Tibial nerve (tissue), 4 donors: ENCODE measurements at places on chromosomes 4 and X. TPM values are rescaled to one million over a fixed set of nuclear protein-coding genes. Genes with fewer than 3 reads are reported as not detected.

The TMPRSS11B gene
- total RNA-seq, result not detected

The NFKB1 gene
- 27.8 TPM for total RNA-seq

The PPEF1 gene
- not detected for total RNA-seq

The HHIP gene
- 1.9 TPM for total RNA-seq

The PRRG3 gene
- total RNA-seq, result 17.0 TPM

The KCNIP4 gene
- not detected for total RNA-seq

The PRR32 gene
- not detected for total RNA-seq

The AKAP4 gene
- not detected for total RNA-seq

The BEX2 gene
- total RNA-seq, result 4.8 TPM

The PDK3 gene
- total RNA-seq, result 27.5 TPM

The SMARCA1 gene
- 35.7 TPM for total RNA-seq

DNA sequence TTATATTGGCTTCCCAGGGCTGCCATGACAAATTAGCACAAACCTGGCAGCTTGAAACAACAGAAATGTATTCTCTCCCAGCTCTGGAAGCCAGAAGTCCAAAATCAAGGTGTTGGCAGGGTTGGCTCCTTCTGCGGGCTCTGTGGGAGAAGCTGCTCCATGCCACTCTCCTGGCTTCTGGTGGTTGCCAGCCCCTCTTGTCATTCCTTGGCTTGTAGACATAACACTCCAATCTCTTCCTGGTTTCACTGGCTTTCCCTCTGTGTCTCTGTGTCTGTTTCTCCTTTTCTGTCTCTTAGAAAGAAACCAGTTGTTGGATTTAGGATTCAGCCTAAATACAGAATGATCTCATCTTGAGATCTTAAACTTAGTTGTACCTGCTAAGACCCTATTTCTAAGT, 85.5 kb downstream of the USP46 start:
- H3K4me3 ChIP-seq, result no peak overlapping the region
- H3K27me3 ChIP-seq, result no peaks in the 10 kb centered on the region
- H3K36me3 ChIP-seq, result no peaks in the 10 kb centered on the region
- no peak for DNase-seq
- no peak overlapping the region for H3K27ac ChIP-seq
- H3K4me1 ChIP-seq, result no peaks in the 10 kb centered on the region

DNA sequence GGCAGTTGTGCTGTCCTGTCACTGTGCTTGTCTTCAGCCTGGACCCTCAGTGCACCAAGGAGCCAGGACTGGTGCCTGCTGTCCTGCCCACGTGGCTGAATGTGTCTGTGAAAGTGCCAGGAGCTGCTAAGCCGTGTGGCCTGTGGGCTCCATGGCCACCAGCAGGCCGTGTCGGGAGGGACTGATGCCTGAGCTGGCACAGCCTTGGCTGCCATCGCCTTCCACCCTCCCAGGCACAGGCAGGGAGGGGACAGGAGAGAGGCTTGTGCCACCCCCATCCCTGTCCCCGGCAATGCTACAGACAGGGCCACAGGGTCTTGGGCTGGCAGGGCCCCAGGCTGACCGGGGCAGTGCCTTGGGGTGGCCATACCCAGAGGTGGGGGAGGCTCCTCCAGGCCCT, 24.8 kb downstream of the DOK7 start:
- H3K27ac ChIP-seq, result no peak overlapping the region
- no peaks in the 10 kb centered on the region for H3K36me3 ChIP-seq
- H3K4me1 ChIP-seq, result no peaks in the 10 kb centered on the region
- peaks cover 91% of the 10 kb centered on the region for H3K27me3 ChIP-seq
- no peak overlapping the region for H3K4me3 ChIP-seq

DNA sequence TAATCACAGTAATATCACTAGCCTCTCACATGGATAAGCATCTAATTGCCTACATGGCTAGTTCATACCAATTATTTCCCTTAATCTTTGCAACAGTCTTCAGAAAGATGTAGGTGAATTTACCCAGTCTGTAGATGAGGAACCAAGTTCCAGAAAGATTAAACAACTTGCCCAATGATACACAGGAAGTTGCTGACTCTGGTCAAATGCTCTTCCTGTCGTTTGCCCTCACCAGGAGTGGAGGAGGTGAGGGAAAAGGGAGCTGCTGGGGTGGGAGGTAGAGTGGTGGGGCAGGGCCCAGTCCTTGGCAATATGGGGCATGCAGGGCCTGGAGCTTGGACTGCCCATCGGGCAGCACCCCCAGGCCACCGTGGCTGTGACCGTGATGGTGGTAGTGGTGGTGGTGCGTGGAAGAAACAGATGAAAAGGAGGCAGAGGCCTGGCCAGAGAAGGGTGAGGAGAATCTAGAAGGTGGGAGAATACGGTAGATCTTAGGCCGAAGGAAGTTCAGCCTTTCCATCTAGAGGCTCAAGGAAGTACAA, 2.3 kb upstream of the KDM5C start:
- peaks cover 14% of the 10 kb centered on the region for H3K27me3 ChIP-seq
- peaks cover 2% of the 10 kb centered on the region for H3K4me1 ChIP-seq
- no peak for DNase-seq
- H3K27ac ChIP-seq, result no peak overlapping the region
- H3K36me3 ChIP-seq, result no peaks in the 10 kb centered on the region
- H3K4me3 ChIP-seq, result no peak overlapping the region
